SW 1271 (cell line): ENCODE measurements at places on chromosomes 3 and 15.
A peak's percentile ranks its signal among the peaks of the same experiment; 100 is the strongest.

GRCh38 chr3:3065876-3066275 lies 44.3 kb downstream of the IL5RA start:
- no peak for DNase-seq

DNA sequence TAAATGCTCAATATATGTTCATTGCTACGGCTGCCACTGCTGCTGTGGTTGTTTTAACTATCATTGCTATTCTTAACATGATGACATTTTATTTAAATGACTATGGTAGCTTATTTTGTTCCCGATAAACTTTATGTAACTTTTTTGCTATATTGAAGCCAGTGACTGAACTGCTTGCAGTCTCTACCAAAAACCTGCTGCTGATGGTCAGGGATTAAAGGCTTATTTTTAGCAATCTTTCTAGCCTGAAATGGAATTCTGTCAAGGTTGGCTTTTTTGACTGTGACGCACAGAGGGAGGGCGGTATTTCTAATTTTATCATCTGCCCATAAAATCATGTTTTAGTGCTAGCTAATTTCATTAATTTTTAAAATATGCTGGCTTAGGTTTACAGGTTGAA lies 271.8 kb downstream of the KCNH8 start:
- no peak for DNase-seq

DNA sequence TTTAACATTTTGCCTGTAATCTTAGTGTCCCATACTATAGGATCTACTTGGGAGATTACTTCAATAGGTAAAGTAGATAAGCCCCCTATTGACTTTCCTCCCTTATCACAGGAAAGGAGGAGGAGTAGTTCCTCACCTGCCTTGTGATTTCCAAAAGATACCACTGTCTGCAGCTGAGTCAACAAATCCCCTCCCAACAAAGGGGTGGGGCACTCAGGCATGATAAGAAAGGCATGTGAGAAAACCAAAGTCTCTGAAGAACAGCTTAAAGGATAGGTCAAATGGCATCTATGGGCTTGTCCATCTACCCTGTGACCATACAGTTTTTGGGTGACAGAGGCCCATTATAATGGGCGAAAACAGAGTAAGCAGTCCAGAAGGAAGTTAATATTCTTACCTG lies 71.3 kb upstream of the WNT7A start:
- no peak for DNase-seq

DNA sequence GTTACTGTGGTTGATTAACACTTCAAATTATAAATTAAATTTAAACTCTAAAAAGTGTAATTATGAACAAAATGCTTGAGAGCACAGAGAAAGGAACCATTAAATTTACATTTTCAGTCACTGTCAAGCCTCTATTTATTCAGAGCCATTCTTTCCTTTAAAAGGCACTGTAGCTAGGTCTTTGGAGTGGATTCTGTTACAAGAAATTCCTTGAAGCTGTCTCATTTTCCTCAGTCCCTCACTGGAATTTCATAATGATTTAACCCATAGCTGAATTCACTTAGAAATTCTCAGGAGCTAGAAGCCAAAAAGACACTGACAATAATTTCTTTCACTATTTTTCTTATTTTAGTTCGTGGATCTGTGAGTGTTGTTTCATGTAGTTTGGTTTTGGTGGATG lies 81.2 kb upstream of the TCF12 start:
- no peak for DNase-seq

- DNase-seq = no peak
These were observed 110.5 kb downstream of the MDFIC2 start for GRCh38 chr3:70201975-70202374.

DNA sequence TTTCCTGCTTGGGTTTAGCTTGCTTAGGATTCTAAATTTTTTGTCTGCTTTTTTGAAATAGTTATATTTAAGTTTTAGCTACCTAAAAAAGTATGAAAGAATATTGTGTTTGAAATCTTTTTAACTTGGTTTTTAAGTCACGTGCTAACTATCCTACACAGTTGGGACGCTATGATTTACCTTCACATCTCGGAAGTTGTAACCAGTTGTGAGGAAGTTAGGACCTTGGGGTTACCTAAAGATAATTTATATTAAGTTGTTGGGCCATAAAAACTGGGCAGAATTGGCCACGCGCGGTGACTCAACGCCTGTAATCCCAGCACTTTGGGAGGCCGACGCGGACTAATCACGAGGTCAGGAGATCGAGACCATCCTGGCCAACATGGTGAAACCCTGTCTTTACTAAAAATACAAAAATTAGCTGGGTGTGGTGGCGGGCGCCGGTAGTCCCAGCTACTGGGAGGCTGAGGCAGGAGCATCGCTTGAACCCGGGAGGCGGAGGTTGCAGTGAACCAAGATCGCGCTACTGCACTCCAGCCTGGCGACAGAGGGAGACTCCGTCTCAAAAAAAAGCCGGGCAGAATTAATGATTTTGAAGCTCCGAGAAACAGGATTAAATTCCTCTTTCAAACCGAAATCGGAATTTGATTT lies 1.0 kb downstream of the ZFAND6 start:
- no peak for DNase-seq

DNA sequence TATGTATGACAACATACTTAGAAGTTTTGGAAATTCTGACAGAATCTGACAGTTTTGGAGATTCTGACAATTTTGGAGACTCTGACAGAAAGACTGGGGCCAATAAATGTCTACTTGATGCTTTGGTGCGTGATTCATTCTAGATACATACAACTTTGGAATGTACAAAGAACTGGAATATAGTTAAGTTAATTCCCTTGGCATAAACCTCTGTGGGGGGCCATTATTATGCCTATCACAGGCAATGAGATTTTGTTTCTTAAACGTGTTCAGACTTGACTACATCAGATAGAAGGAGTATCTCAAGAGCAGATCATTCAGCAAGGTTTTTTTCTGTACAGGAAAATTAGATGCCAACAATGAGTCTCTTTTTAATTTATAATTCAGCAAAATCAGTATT lies 617.6 kb upstream of the ZNF717 start:
- no peak for DNase-seq

DNA sequence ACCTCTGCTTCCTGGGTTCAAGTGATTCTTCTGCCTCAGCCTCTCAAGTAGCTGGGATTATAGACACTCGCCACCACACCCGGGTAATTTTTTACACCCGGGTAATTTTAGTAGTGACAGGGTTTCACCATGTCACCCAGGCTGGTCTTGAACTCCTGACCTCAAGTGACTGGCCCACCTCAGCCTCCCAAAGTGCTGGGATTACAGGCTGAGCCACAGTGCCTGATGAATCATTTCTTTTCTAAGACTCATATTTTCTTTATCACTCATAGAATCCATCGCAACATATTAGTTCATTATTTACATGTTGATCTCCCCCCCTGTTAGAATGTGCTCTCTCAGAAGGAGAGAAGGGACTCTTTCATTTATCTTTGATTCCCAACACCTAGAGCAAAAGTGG lies 109.5 kb upstream of the PTPRG start:
- DNase-seq = no peak

- no peak for DNase-seq
These were observed 763.3 kb upstream of the CFAP20DC start for GRCh38 chr3:59813148-59813538.

DNA sequence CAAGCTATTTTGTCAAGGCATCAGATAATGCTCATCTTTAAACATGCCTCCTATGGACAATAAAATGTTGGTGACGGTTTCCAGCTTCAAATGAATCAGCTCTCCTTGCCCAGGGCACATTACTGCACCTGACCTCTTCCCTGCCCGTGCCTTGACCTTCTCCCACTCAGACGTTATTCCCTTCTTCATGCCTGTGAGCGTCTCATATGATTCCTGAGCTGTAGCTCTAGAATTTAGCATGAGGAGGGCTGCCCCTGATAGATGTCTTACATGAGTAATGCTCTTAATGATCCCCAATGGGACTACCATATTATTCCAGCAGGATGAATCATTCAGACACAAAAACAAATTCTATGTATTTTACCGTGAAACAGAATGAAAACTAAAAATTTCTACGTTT lies 762.7 kb downstream of the ROBO1 start:
- DNase-seq = no peak

DNA sequence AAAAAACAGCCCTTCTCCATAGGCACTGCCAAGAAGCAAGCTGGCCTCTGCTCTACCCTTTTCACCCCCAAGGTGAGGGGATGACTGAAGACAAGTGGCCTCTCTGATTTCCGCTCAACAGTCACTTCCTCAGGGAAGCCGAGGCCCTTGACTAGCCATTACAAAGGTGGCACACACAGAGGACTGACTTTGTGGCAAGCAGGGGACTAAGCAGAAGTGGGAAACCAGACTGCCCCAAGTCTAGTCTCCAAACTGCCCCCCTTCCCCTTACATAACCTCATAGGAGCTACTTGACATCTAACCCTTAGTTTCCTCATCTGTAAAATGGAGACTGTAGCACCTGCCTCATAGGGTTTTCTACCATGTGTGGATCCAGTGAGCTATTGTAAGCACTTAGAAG lies 118.9 kb downstream of the FOXP1 start:
- no peak for DNase-seq

GRCh38 chr15:38549222-38549621 lies 15.4 kb downstream of the RASGRP1 start:
- DNase-seq = no peak

- DNase-seq = no peak
These were observed 453.9 kb downstream of the SQOR start for GRCh38 chr15:46088486-46089445.

DNA sequence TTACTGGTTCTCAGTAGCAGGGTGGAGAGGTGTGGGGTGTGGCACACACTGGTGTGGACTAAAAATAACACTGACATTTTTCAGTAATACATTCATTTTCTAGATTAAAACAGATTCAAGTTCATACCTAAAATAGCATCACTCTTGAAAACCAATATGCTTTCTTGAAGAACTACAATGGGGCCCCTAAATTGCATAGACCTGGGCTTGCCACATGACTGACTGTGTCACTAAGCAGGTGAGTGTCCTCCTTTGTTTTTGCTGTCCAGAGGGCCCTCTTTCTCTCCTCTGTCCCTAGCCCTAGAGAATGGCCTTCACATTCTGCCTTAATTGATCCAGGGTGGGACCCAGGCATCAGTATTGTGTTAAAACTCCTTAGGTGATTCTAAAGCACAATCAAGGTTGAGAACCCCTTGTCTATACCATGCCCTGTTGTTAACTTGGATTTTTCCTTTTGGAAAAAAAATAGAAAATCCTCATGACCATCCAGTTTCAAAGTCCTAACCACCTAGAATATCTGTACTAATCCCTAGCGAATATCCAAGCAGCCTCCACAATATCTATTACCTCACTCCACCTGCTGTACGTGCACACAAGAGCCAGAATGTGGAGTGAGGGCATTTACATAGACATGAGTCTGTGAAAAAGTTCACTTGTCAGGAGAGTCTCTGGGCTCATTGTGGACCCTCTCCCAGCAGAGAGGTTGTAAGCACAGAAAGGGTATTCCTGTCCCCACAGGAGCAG lies 18.7 kb upstream of the TMEM41A start:
- DNase-seq = no peak

GRCh38 chr3:77411334-77411733 lies 371.4 kb downstream of the ROBO2 start:
- DNase-seq = no peak

DNA sequence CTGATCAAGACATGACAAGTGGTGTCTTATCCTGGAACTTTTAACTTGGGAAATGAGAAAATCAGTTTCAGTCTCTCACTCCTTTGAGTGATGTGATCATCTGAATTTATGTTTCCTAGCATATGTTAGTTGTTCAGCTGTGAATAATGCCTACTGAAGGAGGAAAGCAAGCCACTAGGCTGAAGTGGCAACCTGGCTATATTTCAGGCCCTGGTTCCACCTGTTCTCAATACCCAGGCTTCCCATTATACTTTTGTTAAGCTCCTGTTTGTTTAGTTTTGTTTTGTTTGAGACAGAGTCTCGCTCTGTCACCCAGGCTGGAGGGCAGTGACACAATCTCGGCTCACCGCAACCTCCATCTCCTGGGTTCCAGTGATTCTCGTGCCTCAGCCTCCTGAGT lies 243.8 kb downstream of the ALCAM start:
- DNase-seq = no peak

DNA sequence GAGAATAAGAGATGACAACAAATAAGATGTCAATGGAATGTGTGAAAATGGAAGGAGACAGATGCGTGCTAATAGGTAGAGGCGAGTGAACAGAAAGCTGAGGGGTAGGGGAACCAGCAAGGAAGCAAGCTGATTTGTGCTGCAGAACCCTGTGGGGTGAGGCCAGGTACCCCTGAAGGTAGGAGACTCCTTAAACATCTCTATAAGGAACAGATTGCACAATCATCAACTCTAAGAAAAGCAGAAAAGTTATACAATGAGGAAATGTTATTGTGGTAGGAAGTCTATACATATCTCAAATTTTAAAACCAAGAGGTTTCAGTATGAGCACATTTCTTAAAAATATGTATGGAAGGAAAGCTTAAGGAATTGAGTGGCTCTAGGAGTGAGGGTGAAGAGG lies 315.0 kb upstream of the TPM1 start:
- DNase-seq = no peak

DNA sequence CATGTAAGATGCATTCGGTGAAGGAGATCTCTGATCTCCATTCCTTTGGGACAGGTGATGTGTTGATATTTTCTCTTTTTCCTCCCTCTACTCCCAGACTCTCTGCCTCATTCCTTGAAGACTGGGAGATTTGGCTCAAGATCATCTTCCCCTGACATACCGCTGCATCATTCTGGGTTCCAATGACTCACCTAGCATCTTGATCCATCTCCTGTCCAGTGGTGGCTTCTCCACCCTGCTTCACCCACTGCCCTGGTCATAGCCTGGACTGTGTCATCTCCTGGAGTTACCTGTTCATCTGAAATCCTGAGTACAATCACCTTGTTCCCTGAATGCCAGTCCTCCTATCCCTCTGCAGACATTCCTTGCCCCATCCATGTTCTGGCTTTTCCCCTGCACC lies 57.4 kb upstream of the TRAK1 start:
- no peak for DNase-seq

DNA sequence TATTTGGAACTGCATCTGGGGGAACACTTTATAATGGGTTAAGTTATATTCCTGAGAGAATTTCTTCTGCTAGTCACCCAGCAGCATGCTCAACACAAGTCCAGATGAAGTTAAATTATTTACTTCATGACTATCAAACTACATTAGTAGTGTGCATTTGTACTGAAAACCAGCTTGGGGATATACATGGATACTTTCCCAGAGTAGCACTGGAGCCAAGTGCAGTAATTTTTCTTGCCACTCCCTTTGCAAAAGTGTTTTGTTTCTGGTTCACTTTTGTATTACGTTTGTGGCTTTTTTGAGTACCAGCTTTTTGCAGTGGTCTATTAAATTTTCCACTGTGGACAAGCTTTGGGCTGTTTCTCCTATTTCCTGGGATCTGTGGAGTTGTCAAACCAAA lies 243.0 kb downstream of the AGBL1 start:
- DNase-seq = no peak

GRCh38 chr3:32340611-32341365 lies 50.9 kb upstream of the CMTM7 start:
- no peak for DNase-seq

- DNase-seq = no peak
These were observed 15.6 kb upstream of the MAGEF1 start for GRCh38 chr3:184727357-184728009.

- DNase-seq = peak; percentile 12
These were observed 67.1 kb upstream of the MCTP2 start for GRCh38 chr15:94164202-94164807.

- no peak for DNase-seq
These were observed 117.7 kb downstream of the GBE1 start for GRCh38 chr3:81643721-81644120.

- no peak for DNase-seq
These were observed 14.0 kb upstream of the UACA start for GRCh38 chr15:70777170-70777926.
